ENCODE measurements at places on chromosomes 1 and 21.
A peak's percentile ranks its signal among the peaks of the same experiment; 100 is the strongest.

DNA sequence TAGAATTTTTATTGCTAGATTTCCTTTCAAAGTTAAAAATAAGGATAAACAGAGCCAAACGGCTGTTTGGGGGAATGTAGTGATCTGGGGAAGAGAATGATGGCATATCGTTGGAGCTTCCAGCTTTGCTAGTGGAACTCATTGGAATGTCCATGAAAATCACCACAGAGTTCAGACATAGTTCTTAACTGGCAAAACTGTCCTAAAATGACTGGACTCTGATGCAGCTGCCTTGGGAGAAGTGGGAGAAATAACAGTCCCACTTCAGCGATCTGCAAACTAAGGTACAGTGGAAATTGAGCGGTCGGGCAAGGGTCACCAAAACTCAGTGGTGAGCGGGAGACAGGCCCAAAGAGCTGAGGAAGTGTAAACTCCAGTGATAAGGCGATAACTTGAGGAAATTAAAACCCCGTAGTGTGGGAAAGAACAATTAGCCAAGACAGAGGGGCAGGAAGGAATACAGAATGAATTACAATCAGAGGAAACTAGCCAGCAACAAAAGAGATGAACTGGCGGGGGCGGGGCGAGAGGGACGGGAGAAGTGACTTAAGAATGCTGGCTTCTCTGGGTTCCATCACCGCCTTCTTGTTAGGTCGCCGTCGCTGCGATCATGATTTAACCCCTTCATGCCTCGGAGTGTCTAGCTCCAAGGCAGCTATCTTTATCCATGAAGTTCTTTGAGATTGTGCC, 89.8 kb upstream of the ARHGAP29 start:
- no peak for DNase-seq

- no peak for DNase-seq
These were observed 88.4 kb upstream of the PROX1 start for GRCh38 chr1:213899413-213899812.

- DNase-seq, result no peak
These were observed 42.8 kb downstream of the TYW3 start for GRCh38 chr1:74775735-74776134.

- no peak for DNase-seq
These were observed 33.5 kb upstream of the BMP8B start for GRCh38 chr1:39822146-39822545.

GRCh38 chr1:14519976-14520375, 78.5 kb upstream of the KAZN start:
- no peak for DNase-seq

DNA sequence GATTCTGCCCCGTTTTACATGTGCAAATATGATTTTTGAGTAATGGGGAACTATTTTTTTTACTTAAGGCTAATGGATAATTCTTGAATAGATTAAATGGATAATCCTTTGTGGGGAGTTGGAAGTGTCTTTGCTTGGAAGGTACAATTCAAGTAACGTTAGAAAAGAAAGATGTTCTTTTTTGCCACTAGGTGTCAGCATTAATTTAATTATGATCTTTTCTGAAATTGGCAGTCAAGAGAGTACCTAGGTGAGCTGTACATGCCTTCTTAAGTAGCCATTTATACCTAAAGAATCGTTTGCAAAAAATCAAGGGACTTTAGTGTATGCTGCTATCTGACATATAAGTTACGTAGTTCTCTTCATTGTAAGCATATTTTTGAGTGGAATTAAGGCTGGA, 2.2 kb downstream of the FBXO28 start:
- peak; percentile 69 for DNase-seq
